NCI-H1930 (cell line): ENCODE measurements at places on chromosomes 16 and 17.

GRCh38 chr16:68512183-68512582, 26.9 kb upstream of the ZFP90 start:
- no peak for DNase-seq

- no peak for DNase-seq
Measured at GRCh38 chr16:5581908-5582307, 484.3 kb upstream of the EEF2KMT start.

DNA sequence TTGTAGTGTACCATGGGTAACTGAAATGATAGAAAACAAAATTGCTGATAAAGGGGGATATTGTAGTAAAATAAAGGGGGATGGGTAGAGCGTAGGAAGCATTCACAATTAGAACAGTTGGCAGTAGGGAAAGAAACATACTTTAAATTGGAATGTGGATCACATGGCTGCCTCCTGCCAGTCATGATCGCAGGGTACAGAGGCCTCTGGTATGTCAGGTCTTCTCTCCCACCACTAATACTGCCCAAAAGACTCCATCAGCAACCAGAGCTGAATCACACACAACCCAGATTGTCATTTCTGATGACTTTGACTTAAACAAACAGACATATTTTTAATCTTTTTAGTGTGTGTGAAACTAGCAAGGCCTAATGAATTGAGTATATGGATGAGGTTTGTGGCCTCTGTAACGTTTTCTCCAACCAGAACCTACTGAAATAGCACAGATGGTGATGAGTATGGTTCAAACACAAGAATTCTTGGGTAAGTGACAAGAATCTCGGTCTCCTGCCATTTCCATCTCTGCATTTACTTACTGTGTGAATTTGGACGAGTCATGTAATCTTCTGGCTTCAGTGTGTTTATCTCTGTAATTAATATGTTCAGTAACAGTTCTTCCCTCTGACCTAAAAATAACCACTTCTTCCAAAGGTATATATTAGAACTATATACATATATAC, 112.6 kb downstream of the USP22 start:
- DNase-seq: no peak

DNA sequence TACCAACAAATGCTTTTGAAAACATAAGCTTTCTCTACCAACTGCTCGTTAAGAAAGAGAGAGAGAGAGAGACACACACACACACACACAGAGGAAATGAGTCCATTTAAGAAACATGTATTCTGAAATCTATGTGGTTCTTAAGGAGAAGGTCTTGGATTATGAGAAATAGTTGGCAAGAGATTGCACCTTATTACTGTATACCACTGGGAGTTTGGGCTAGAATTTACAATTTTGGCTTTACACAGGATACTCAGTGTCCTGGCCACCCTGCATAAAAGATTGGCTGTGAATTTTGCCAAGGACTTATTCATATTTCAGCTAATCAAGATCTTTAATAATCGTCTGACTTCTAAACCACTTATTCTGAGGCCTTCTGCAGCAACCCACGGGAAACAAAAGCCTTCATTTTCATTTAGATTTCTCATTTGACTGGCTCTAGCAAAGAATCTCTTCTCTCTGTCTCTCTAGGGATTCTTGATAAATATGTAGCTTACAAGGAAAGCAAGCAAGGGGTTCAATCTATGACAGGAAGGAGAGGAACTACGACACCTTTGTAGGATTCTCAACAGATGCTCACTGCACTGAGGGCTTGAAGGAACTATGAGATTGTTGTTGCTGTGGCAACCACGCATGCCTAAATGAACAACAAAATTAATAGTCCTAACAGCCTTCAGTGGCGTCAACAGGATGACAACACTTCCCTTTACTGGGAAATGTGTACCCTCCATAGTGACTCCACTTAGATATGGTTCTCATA, 75.3 kb upstream of the GNAO1 start:
- DNase-seq: no peak

DNA sequence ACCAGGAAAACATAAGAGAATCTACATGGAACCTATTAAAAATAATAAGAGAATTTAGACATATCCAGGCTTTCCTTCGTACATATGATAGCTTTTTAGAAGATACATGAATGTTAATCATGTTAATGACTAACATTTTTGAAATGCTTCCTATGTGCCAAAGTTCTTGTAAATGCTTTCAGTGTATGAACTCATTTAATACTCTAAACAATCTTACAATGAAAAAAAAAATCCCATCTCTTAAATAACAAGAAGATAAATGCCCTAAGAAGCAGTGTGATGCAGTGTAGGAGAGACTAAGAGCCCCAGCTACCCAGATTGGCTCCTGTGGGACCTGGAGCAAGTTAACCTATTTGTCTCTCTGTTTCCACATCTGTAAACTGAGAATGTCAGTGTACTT, 220.4 kb upstream of the MYOCD start:
- DNase-seq: no peak

GRCh38 chr16:404971-405486, 3.3 kb downstream of the DECR2 start:
- DNase-seq: no peak

DNA sequence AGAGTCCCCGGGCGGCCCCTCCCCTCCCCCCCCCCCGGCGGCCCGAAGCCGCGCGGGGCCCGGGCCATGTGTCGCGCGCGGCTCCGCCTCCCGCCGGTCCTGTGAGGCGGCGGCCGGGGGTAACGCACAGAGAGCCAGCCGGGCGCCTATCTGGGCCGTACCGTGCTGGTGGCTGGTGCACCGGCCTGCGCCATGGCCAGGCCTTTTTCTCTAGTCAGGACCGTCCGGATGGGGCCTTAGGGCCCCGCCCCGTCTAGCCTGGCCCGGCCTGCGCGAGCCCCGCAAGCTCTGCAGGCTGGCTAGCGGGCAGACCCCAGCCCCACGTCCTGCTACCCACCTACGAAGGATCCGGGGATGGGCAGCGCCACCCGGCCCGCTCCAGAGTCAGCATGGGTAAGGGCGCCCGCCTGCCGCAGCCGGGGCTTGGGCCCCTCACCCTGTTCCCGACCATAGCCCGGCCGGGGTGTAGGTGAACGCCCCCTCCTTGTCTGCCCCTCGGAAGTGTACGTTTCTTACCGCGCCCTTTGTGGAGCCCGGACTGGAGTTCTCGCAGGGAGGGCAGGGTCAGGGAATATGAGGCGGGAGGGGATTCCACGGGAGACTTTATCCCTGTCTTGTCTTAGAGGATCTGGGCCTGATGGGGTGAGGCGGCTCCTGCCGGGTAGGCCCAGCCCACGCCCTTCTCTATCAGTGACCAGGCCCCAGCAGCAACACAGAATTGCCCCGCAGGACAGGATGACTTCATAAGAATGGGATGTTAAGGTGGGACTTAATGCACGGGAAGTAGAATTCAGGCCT, at the start of gene CENPT:
Gene CENPT (minus strand): TSS at position 630 of the 798 bp plus-strand sequence. CDS start 13,834 bp downstream, outside the sequence.
- DNase-seq: peak; percentile 59

DNA sequence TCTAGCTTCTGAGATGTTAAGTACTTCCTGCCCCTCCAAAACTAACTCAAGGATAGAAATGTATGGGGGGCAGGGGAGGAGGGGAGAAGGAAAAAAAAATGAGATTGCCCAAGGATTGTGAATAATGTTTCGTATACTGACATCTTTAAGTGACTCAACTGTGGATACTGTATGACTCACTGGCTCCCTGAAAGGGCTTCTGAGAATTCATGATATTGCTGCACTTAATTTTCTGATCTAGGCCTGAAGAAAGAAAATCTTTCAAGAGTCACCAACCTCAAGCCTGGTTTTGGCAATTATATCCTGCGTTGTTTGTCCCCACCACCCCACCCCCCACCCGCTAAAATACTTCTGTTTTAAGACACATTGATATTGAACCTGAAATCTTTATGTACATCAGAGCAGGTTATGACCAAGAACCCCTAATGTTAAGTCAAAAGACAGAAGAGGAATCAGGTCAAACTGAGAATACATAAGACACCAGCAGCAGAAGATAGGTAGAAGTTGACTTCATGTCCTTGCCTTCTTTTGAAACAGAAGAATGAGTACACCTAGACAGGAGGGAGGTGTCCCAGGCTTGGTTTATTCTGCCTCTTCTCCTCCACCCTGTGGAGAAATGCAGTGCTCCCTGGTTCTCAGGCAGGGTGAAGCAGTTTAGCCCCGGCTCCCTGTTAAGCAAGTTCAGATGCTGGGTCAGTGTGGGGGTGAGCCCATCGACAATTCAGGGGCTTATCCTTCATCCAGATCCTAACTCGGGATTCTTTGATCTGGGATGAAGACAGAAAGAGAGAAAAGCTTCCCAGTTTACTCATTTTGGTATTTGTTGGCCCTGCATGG, 3.3 kb upstream of the FBXL20 start:
- no peak for DNase-seq

- no peak for DNase-seq
Measured at GRCh38 chr17:74190154-74190553, 13.3 kb upstream of the RPL38 start.

DNA sequence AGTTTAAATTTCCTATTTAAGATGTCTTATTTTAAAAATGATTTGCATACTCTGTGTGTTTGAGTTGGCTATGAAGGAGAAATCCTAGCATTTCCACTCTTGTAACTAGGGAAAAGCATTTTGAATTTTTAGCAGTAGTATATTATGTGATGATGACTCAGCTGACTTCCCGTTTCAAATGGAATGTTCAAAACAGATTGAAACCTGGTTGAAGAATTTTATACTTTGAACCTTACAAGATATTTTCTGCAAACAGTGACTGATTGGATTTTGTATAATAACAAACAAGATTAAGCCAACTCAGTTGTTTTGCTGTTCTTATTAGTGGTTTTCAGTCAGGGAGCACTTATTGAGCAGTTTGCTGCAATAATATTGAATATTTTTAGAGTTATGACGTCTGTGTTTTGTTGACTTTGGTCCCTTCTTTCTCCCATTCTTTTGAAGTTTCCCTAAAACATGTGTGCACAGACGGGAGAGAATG, 8.0 kb downstream of the TNRC6A start:
- no peak for DNase-seq

DNA sequence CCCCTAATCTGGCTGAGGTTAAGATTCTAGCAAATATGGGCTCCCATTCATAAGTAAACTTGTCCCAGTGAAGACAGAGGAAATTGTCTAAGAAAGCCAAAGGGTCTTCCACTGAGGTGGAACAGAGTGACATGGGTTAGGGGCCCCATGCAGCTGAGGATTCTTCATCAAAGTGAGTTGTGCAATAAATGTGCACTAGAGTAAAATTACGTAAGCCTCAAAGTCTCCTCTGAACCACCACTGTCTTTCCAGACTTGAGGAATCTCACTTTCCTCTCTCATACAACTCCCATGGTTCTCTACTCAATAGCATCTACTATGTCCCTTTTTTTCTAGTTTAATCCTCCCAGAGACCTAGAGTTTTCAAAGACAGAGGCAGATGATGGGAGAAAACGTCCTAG, 132.4 kb downstream of the CA10 start:
- DNase-seq: no peak
